ENCODE measurements at places on chromosomes 7 and 10.

DNA sequence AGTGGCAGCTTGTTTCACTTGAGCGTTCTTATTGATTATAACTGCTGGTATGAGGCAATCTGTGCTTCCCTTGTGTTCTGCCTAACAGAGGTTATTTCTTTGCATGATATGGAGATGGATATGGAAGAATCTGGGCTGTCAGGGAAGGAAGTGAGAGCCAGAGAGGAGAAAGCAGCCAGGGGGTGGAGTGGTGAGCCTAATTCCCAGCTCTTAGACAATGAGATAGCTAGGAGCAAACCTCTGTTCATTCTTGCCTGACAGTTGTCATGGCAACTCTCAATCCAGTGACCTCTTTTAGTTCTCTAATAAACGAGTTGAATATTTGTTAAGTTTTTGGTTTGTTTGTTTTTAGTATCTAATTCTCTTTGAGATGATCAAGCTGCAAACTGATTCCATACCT, 214.3 kb downstream of the NRG3 start:
- no peak for DNase-seq

GRCh38 chr10:23088609-23089008, 6.8 kb upstream of the MSRB2 start:
- DNase-seq, result no peak

- no peak for DNase-seq
Measured at GRCh38 chr10:26628395-26628794, 69.1 kb upstream of the PDSS1 start.

- peak; percentile 28 for DNase-seq
Measured at GRCh38 chr7:156892081-156892800, 742 bp downstream of the LMBR1 start.

- DNase-seq, result no peak
Measured at GRCh38 chr10:99673492-99673891, 14.2 kb downstream of the ENTPD7 start.

DNA sequence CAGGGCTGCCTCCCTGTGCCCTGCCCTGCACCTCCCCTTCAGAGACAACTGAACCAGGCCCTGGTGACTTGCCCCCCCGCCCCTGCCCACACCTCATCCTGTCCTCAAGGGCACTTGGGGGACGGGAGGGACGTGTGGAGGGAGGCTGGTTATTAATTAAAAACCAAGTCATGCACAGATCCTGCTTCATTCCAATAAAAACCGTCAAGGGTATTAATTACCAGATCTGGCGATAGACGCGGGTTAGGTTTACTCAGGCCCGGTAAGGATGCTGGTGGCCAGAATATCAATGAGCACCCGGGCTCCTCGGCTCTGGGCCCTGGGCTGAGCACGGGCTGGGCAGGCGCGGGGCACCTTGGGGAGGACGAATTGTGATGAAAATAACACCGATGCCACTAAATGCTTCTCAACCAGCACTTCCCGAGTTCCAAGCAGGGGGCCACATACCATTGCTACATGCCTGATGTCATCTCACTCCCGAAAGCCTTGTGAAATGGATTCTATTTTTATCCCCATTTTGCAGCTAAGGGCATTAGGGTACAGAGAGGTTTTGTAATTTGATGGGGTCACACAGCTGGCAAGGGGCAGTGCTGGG, 24.5 kb upstream of the GTF2IRD1 start:
- no peak for DNase-seq

- DNase-seq, result no peak
Measured at GRCh38 chr7:24727154-24728120, 29.8 kb downstream of the GSDME start.

DNA sequence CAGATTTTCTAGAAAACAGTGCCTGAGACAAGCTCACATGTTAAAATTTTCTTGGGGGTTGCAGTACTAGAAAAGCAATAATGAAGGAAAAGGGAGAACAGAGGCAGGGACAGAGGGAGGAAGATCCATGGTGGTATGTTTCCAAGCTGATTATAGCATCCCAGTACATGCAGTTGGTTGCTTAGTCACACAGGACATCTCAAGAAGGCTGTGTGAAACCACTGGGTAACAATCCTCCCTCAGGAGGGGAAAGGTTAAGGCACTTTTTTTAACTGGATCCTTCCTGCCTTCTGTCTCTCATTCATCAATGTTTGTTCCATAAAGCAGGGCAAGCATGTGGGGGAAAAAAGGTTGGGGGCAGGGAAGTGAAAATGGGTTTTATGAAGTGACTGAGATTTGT, 6.1 kb upstream of the IMMP2L start:
- DNase-seq, result no peak

DNA sequence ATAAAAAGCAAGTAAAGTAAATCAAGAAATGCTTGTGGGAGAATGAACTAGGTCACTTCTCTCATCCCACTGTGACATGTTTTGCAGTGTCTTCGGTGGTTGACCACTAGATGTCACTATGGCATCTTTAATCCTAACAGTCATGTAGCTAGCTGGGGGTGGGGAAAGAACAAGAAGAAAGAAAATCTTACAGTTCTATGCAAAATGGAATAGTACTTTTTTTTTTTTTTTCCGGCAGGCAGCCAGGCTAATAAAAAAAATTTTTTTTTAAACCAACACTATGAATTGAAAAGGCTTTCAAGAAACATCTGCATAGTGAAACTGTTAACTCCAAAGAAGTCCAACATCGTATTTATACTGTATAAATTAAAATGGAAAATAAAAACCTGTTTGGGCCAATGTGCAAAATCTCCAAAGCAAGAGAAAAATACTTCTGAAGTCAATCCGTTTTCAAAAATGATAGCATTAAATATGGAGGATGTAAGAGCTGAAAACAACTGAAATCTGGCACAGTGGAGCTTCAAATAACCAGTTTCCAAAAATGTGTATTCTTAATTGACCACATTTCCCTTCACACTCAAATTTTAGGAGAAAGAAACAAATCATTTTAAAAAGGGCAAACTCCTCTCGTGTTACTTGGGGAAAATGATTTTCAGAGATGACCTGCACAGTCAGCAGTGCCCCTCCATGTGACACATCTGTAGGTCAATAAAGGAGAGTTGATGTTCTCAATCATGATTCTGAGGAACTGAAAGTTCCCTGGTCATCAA, 38.5 kb downstream of the CDK1 start:
- no peak for DNase-seq

DNA sequence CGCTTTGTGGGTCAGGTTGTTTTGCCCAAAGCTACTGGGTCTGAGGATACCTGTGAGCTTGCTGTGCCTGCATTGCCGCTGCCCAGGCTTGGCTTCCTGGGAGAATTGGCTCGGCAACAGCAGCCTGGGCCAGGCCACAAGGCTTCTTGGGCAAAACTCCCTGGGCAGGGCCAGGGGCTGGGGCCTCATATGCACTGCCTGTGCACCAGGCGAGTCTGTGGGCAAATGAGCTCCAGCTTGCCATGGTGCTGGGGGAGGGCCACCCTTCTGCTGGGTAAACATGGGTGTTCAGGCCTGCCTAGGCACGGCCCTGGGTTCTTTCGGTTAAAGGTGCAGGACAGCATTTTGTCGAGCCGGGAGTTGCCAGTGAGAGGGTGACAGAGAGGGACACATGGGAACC, 19.4 kb downstream of the ZMIZ1 start:
- no peak for DNase-seq

DNA sequence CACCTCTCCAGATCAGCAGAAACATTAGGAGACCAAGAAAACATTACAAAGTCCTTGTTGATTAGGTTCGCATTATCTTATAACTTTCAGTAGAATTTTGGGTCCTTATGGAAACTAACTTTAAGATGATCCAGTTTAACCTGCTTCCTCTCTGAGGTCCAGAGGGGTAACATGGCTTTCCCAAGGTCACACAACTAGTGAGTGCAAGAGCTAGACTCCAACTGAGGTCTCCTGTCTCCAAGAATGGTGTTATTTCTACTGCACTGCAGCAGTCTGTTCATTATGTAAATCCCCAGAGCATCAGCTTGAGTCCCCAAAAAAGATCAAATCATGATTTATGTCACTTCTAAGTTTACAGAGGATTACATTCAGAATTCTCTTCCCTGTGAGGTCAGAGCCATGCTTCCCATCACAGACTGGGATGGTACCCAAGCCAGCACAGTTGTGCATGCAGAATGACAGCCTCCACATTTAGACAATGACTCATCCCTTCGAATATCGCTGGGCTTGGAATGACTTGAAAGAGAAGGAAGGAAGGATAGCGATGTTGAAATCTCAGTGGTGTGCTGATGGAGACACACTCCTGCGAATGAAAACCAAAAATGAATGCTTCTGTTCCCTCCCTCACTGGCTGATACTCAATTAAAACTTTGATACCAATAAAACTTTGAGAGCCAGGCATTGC, 163.1 kb upstream of the PLXNA4 start:
- DNase-seq, result no peak

DNA sequence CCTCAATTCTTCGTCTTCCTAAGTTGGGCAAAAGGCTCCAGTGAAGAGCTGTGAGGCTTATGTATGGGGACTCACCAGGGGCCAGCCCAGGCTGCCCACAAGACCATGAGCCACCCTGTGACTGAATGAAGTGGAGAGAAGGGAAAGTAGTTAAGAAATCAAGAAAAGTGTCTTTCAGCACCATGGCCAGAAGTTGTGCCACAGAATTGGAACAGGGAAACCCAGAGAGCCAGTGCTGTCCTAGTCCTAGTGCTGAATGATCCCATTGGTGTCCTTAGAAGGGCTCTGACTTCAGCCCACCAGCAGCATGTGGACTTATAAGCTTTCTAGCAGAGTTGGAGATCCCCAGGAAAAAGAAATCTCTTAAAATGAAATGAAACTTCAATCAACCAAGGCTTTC, 37.0 kb upstream of the CCSER2 start:
- DNase-seq, result no peak

DNA sequence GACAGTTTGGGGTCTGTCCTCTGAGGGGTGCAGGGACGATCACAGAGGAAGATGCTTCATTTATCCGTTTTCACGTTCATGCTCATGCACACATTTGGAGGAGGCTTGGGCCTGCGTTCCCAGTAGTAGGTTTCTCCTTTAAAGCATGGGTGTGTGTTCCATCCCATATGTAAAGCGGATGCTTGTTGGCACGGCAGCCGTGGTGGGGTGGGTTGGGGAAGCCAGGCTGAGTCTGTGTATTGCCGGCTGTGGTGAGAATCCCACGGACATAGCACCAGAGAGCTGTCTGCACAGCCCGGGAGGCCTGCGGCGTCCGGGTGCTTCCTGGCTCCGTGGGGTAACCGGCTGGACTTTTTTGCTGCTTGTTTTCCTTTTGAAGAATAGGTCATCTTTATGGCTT, 440 bp downstream of the JAKMIP3 start:
- DNase-seq, result no peak

GRCh38 chr10:120929166-120929565, 78.0 kb downstream of the WDR11 start:
- DNase-seq, result no peak

DNA sequence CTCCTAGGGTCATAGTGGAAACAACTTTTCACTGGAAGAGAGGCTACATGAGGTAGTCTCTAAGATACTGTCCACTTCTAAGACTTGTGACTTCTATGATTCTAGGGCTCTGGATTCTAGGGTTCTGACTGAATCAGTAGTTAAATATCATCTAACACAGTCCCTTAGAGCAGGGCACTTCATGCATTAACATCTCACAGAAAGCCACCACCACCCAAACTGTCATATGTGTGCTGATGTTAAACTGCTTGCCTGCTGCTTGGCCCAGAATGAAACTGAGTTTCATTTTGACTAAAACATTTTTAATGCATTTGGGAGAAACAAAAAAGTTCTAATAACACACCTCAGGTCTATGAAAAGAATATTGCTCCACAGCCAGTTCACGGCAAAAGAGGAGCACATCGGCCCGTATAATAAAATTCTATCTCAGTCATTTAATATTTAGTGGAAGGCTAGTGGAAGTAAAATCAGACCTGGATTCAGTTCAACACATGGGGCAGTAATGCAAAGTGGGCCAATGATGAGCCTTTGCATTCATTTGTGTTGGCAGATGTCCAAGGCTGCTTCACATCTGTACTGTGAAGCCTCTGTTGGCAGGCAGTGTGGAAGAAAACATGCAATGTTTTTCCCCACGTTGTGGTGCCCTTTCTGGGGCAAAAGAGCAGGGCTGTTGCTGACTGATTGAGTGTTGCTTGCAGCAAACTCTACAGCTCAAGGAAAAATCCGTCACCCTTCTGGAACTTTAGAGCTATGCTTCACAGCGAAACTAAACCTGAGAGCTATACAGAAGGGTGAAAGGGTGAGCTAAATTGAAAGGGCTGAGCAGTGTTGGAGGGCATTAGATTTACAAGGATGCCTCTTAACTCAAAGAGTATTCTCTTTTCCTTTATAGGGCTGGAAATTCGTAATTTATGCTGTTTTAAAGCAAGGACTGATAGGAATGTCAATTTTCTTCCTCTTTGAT, 33.5 kb upstream of the AUTS2 start:
- DNase-seq, result no peak

- no peak for DNase-seq
Measured at GRCh38 chr7:86006909-86007308, 636.8 kb upstream of the GRM3 start.

DNA sequence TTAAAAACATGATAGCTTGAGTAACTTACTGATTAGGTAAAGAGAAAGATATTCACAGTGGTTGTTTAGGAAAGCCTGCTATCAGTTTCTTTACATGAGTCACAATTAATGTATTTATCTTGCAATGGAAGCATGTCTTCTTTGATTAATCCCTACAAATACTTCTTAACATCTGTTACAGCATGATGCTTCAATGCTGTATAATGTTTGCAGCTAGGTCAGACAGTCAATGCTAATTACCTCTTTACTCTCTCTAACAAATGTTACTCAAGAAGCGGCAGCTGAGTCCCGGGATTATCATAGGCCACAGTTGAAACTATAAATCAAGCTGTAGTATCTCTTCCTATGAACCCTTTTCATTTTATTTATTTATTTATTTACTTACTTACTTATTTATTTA, 33.2 kb downstream of the ACBD5 start:
- DNase-seq, result no peak

GRCh38 chr7:20665096-20665495, 49.6 kb downstream of the ABCB5 start:
- DNase-seq, result no peak

GRCh38 chr7:151888079-151889067, 11.5 kb upstream of the PRKAG2 start:
- DNase-seq, result no peak

DNA sequence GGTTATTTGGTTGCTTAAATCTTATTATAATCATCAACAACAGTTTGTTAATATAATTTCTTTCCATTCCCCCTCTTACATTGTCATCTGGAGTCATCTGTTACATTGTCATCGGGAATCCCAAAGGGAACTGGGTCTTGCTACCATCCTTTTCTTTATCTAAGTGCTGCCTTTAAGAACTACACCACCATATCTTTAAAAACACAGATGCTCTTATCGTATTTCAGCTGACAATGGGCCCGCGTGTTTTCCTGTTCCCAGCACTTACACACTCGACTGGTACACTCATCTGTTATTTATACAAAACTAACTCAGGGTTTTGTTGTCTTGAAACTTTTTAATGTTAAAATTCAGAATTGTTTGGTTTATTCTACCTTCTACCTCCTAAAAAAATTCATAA, 256.2 kb upstream of the MGMT start:
- no peak for DNase-seq

Data from stimulated activated CD4-positive, alpha-beta T cell treated with anti-CD3 and anti-CD28 coated beads, Interleukin-15, amount 100 ng/mL, for 1 hour (primary cell).